ENCODE measurements at places on chromosomes 16 and 17.

GRCh38 chr16:20768818-20769217, 5.0 kb downstream of the ACSM3 start:
- DNase-seq, result no peak

DNA sequence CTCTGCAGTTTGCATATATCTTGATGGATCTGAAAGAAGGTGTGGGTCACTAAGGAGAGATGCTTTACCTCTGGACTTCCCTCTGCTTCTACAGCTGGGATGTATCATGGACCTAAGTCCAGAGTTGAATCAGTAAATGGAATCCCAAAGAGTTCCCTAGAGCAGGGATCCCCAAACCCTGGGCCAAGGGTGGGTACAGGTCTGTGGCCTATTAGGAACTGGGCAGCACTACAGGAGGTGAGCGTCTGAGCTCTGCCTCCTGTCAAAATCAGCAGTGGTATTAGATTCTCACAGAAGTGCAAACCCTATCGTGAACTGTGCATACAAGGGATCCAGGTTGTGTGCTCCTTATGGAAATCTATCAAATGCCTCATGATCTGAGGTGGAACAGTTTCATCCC, 39.3 kb downstream of the NKD1 start:
- no peak for DNase-seq

DNA sequence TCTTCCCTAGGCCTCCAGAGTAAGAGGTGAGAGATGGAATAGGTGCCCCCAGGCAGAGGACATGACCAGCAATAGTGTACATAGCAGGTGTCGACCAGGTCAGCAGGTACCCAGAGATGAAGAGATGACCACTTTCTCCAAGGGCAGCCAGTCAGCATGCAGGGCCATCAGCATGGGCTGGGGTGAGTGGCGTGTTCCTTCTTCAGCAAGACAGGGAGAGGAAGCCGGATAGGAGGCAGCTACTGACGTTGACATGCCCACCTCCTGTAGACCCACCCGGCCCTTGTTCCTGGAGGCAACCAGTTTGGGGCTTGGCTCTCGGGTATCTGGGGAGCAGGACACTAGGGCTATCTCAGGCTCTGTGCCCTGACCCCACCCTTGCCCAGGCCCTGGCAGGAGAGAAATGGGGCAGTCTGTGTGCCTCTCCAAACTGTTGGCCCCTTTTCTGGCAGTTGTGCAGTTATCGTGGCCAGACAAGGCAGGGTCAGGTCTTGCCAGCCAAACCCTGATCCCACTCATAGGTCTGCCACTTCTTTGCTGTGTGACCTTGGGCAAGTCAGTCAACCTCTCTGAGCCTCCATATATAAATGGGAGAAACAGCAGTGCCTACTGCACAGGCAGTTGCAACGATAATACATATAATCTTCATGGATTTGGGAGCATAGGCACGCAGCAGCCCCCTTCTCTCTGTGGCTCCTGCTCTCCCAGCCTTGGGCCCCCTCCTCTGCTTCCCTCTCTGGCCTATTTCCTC, 1.4 kb upstream of the NDRG4 start:
- no peak for DNase-seq

DNA sequence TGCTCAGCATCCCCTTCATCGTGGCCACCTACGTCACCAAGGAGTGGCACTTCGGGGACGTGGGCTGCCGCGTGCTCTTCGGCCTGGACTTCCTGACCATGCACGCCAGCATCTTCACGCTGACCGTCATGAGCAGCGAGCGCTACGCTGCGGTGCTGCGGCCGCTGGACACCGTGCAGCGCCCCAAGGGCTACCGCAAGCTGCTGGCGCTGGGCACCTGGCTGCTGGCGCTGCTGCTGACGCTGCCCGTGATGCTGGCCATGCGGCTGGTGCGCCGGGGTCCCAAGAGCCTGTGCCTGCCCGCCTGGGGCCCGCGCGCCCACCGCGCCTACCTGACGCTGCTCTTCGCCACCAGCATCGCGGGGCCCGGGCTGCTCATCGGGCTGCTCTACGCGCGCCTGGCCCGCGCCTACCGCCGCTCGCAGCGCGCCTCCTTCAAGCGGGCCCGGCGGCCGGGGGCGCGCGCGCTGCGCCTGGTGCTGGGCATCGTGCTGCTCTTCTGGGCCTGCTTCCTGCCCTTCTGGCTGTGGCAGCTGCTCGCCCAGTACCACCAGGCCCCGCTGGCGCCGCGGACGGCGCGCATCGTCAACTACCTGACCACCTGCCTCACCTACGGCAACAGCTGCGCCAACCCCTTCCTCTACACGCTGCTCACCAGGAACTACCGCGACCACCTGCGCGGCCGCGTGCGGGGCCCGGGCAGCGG, 3.2 kb downstream of the UTS2R start:
- no peak for DNase-seq

DNA sequence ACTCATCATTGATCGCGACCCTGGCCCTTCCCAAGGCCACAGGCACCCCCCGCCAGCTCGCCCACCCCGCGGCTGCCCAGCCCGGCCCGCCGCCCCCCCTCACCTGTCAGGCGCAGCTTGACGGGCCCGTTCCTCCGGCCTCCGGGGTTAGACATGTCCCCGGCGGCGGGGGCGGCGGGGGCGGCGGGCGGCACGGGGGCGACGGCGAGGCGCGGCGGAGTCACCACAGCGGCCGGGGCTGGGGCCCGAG, 456 bp downstream of the SMURF2 start:
- DNase-seq, result peak; percentile 12

DNA sequence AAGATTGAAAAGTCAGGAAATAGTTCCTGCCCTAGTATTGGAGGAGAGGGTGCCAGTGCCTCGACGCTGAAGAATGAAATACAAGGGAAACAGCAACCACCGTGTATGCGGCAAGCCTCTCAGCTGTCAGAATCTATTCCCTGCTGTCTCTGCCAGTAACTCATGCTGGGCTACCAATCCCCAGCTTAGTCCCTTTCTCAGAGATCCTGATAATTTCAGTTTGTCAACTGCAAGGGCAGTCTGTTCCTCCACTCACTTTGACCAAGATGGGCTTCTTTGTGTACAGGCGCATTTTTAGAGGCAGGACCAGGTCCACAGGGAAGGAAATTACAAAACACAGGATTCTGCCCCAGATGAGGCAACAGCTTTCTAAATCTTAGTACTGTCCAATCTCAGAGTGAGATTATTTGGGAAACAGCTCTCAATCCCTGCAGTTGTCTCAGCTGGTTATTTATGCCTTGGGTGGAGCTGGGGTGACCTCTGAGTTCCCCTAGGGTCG, 1.3 kb downstream of the NQO1 start:
- no peak for DNase-seq

- no peak for DNase-seq
Observed at GRCh38 chr17:50314456-50315011, 31.4 kb upstream of the XYLT2 start.

GRCh38 chr16:8955828-8956227, 7.9 kb downstream of the USP7 start:
- DNase-seq, result no peak

- DNase-seq, result no peak
Observed at GRCh38 chr16:2048116-2048543, 345 bp downstream of the TSC2 start.

DNA sequence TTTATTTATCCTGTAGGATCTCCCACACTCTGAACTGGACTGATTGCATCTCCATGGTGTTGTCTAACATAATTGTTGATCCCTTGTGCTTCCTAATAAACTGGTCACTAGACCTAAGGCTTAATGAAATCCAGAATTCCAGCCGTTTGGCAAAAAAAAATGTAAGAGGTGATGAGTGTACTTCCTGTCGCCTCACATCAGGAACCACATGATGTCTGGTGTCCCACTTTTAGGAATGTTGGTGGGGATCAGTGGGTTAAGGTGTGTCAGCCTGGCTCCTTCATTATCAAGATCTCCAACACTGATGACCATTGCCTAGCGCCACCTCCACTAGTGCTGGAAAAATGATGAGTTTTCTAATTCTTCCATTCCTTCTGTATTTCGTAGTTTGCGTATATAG, 18.6 kb upstream of the LONP2 start:
- no peak for DNase-seq

DNA sequence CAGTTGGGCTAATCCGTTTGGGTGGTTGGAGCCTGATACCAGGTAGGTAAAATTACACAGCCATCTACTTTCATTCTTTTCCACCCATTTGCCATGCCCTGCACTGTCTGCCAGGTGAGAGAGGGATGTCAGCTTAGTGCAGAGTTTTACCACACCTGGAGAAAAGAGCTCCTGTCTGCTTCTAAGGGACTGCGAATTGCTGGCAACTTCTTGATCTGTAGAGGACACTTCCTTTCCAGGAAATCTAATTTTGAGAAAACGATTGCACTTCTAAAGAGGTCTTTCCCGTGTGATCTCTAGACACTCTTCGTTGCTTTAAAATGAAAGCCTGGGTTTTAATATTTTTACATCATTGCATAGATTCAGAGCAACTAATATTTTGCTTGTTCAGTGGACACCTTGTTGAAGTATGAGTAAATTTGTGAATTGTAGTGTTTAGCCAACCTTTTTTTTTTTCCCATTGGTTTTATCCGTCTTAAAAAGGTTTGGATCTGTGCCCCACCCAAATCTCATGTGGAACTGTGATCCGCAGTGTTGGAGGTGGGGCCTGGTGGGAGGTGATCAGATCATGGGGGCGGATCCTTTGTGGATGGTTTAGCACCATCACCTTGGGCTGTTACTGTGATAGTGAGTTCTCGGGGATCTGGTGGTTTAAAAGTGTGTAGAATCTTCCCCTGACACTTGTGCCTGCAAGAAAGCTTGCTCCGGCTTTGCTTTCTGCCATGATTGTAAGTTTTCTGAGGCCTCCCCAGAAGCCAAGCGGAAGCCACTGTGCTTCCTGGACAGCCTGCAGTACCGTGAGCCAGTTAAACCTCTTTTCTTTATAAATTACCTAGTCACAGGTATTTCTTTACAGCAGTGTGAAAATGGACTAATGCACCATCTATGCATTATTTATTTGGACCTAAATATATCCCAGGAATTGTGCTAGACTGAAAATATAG, 104.6 kb downstream of the PRKCA start:
- DNase-seq, result no peak

DNA sequence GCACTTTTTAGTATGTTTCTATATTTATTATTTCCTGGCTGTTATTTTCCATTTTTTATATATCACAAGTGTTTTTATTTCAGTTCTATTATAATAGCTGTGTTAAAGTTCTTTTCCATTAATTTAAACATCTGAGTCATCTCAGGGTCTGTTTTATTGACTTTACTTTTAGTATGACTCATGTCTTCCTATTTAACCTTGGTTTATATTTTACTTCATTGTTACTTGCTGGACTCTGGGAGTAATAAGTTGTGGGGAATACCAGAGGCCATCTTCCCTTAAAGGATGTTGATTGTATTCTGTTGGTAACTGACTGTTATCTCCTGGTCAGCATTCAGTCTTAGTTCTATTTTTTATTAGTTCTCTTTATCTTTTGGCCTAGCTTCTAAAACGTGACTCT, 1508.2 kb downstream of the CDH11 start:
- no peak for DNase-seq

GRCh38 chr16:65083164-65083857, 38.6 kb downstream of the CDH11 start:
- no peak for DNase-seq

GRCh38 chr16:31388535-31388934, 4.6 kb upstream of the ITGAD start:
- DNase-seq, result no peak

GRCh38 chr17:73998653-73999645, 204.5 kb upstream of the RPL38 start:
- DNase-seq, result peak; percentile 19

DNA sequence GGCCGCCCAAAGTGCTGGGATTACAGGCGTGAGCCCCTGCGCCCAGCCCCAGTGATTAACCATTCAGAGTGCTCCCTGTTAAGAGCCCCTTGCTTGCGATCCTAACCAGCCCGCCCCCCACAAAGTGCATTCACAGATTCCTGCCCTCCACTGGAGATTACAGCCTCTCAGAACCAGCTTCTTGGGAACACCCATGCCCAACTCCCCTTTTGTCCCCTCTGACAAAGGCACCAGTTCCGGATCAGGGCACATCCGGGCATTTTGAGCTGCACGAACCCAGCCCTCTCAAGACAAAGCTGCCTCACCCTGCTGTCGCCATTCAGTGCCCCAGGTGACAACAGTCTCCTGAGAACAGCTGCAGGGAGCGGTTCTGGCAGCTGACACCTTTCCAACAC, 848 bp upstream of the KRT19 start:
- DNase-seq, result no peak

GRCh38 chr16:73150786-73151185, 102.9 kb upstream of the ZFHX3 start:
- no peak for DNase-seq

- DNase-seq, result no peak
Observed at GRCh38 chr16:85687651-85688471, 893 bp downstream of the GINS2 start.

DNA sequence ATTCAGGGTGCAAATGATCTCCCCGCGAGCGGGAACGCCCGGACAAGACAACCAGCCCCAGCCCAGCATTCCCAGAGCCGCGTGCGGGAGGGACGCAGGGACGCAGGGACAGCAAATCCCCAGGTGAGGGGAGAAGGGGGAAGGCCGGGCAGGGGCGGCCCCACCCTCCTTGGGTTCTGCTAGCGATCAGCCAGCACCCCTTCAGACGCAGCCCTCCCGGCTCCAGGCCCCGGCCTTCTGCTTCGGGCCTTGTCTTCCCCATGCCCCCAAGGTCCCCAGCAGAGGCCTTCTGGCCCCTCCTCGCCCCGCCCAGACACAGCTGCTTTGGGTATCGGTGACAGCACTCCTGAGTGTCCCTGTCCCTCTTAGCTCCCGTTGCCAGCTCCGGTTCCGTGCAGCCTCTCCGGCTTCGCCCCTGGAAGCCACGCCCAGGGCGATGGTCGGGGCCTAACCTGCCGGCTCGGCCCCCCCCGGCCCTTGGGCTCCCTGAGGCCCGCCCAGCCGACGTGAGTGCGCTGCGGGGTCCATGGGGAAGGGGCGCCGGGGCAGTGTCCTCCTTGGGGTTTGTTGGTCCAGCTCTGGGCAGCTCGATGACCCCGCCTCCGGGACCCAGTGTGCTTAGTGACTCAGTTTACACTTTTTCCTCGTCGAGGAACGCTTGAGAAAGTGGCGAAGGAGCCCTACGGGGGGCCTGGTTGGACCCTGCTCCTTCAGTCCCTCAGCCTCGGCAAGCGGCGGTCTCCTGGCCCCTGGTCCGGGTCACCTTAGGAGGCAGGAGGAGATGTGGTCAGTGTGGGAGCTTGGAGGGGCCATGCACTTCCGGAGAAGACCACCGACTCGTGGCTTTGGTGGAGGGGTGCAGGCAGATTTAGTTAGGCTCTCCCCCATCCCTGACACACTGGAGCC, 50.5 kb upstream of the AMZ2 start:
- DNase-seq, result no peak

- DNase-seq, result no peak
Observed at GRCh38 chr16:82829301-82829700, 202.5 kb downstream of the CDH13 start.

- DNase-seq, result no peak
Observed at GRCh38 chr17:43319293-43320124, 79.3 kb upstream of the ARL4D start.
